Adipocyte (in vitro differentiated cells): ENCODE measurements at places on chromosomes 2 and 18.

DNA sequence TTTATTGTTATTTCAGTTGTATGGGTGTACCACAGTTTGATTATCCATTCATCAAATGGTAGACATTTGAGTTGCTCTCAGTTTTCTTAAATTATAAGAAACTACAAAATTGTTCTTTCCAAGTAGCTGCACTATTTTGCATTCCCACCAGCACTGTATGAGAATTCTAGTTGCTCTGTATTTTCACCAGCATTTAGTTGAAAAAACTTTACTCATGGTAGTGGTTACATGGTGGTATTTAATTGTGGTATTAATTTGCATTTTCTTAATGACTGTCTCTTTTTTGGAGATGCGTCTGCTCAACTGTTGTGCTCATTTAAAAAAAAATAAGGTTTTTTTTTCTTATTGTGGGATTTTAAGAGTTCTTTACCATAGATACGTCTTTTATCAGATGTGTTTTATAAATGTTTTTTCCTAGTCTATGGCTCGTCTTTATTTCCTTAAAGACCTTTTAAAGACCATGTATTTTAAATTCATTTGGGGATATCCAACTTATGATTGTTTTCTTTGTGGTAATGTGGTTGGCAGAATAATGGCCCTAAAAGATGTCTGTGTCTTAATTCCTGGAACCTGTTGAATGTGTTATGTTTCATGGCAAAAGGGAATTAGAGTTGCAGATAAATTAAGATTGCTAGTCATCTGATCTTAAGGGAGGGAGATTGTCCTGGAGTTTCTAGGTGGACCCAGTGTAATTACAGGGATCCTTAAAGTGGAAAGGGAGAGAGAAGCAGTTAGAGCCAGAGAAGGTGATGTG, 37.4 kb downstream of the UBE2F start:
- no peak for DNase-seq

- peak; percentile 82 for DNase-seq
These were observed 95.6 kb downstream of the GALNT3 start for GRCh38 chr2:165698444-165698884.

DNA sequence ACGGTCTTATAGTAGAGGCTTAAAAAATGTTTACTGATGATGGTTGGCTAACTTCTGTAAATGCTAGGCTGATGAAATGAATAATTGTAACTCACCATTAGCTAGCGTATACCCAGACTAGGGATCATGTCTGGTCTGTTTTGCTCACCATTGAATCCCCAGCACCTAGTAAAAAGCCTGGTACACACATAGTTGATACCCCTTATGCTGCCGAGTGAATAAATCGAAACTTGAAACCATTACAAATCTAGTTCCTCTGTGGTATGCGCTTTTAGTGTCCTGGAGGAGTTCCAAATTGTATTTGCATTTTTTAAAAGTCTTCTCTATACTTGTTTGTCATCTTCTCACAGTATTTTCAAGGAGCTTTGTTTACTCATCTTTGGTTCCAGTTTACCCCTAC, 1.3 kb downstream of the TAF1B start:
- DNase-seq, result peak; percentile 40

DNA sequence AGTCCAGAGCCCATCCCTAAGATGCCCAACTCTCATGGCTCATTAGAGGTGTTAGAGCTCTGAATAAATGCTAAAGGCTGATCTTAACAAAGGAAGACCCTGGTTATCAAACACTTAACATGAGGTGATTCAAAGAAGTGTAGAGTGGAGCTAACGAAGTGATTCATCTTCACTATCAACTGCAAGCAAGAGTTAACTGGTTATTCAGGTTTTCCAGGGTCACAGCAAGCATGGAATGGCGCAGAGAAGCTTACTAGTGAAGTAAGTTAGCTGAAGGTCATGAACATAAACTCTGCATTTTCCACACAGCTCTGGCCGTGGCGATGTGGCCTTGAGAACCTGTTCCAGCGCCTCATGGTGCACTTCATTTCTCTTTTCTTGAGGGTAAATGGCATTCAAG, 17.0 kb downstream of the RND3 start:
- DNase-seq, result no peak

- no peak for DNase-seq
These were observed 89.8 kb upstream of the SP3 start for GRCh38 chr2:174054926-174055325.

DNA sequence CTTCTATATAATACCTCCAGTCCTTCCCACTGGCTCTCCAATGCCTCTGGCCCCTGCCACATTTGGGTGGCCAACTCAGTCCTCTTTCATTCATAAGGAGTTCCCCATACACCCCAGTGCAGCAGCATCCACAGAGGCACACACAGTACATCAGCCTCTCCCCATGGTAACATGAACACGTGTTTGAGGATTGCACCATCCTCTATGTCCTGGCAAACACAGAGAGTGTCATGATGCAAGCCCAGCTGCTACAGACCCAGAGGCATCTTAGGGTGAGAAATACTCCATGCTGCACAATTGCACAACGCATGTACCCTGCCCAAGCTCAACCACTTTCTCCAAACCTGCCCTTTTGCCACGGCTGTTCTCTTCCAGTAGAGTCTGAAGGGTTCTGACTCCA, 11.5 kb downstream of the IGFBP5 start:
- peak; percentile 98 for DNase-seq

DNA sequence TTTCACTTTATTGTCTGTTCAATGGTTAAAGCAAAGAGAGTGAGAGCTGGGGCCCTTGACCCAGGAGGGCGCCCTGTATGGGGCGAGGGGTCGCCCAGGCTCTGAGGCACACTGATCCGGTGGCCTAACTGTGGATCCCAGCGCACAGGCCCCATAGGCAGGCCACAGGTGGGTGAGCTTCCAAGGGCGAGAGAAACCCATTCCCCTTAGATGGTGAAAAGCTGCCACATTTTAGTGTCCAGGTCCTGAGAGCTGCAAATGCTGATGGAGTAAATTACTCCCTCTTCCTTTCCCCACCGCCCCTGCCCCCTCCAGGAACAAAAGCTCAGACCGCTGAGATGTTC, 5.9 kb upstream of the DLX2 start:
- DNase-seq, result no peak

GRCh38 chr2:148103946-148104345, 83.1 kb downstream of the MBD5 start:
- DNase-seq, result no peak

DNA sequence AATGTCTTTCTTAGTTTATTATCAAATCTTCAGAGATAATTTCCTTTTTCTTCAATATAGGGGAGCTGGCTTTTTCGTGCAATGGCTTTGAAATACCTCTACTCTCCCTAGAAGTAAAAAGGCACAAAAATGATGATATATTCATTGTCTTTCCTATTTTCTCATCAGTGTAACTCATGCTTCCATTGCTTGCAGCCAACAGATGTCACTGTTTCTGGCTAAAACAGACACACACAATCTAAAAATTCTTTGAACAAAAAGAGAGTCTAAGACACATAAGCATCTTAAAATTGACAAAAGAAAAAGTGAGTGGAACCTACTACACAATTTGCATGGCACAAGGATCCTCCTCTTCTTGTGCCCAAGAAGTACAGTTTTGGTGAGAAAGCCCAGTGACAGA, 448.7 kb upstream of the VRK2 start:
- peak; percentile 14 for DNase-seq

DNA sequence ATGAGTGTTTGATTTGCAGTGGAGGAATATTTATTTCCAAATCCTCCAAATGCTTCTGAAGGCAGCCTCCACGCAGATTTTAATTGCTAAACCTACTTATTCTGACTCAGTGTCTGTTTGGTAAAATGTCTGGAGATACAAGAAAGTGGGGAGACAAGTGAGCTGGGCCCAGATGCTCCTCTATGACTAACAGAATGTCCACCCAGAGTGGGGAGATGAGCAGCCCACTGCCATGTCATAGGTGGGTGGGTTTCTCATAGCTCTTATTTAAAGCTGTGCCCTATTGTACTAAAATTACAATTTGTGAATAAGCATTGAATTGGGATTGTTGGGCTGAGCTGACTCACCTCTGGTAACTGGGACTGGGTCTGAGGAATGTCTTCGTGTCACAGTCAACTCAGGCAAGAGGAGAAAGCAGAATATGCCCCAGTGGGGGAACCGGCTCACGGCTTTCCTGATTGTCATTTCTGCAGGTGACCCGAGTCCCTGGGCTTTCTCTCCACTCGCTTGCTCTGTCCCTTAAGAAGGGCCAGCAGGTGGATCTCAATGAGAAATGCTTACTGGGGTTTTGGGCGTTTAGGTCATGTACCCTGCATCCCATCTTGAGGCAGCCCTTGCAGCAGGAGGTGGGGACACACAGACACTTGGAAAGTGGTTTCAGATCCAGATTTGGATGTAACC, 116.3 kb upstream of the SPRED2 start:
- no peak for DNase-seq

GRCh38 chr2:14756122-14756541, 123.6 kb downstream of the LRATD1 start:
- DNase-seq, result no peak

GRCh38 chr18:4551001-4551360, 95.9 kb upstream of the DLGAP1 start:
- no peak for DNase-seq

DNA sequence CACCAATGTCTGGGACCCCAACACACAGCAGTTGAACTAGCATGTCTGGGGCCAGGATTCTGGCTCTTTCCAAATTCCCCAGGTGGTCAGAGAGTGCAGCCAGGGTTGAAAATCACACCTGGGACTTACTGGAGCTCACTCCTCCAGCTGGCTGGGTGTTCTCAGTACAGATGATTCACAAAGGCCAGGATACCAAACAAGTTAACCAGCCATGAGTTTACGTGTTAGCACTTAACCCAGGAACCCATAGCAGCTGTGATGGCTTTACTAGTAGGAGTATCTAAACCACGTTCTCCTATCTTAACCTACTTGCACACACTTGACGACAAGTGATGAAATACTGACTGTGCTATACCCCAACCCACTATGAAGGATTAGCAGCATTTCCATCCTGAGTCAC, 222.8 kb downstream of the FBXO15 start:
- peak; percentile 24 for DNase-seq

GRCh38 chr2:118423776-118424175, 335.5 kb downstream of the INSIG2 start:
- no peak for DNase-seq

DNA sequence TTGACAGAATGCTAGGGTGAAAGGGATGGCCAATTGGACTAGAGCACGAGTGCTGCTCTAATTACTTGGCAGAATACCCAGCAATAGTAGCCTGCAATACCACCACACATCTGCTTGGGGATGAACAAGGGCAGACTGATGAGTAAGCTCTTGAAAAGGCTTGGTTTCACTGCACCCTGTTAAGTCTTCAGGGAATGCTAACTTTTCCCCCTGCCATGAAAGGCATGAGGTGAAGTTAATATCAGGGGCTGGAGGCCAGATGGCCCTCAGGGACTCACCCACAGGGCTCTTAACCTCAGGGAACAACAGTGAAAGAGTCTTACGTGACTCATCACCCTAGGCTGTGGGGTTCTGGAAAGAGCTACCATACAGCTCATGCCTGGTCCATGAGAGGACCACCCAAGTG, 51.7 kb upstream of the MYL1 start:
- DNase-seq, result no peak

DNA sequence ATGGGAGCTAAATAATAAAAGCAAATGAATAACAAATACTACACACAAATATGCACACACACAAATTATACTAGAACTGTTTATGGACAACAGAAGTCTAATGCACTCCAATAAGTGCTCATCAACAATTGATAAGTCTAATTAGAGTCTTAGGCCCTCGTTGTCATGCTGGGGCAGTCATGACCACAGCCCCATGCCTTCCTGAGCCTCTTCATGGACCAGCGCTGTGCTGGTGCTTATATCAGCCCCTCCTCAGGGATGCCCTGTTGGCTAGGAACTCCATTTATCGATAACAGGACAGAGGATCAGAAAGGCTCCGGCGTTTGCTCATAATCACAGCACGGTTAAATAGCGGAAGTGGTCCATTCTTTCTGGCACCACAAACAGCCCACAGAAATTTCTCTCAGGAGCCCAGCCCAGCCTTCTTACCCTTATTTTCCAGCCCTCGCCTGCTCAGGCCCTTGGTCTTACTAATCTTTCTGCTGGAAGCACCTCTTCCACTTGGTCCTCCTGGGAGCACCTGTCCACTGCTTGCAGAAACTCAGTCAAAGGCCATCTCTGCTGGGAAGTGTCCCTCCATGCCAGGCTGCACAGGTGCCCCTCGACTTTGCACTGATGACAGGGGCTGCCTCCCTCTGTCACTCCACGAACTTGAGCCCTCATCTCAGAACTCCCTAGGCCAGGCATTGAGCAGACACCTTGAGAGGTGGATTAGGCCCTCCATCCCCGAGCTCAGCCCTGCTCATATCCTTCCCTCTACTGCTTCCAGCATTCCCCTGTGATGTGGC, 500.2 kb upstream of the HS6ST1 start:
- DNase-seq, result no peak

DNA sequence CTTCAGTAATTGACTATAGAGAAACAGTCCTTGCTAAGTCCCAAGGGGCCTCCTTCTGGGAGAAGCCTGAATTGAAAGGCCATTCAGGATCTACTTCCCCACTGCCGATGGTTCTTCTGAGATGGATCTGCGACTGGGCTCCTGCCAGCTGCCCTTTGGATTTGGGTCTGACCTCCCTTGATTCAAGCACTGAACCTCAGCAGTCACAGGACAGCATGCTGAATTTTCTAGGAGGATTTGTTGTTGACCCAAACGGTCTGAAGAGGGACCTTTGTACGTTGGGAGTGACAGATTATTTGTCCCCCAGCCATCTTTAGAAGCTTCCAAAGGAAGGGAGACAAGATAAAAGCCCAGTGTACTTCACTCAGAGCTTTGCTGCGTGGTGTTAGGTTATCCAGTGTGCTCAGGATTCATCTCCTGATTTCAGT, 67.1 kb downstream of the NXPH2 start:
- no peak for DNase-seq

GRCh38 chr2:54897420-54898310, 152.6 kb downstream of the RTN4 start:
- DNase-seq, result no peak

GRCh38 chr18:10351219-10351818, 103.1 kb upstream of the APCDD1 start:
- DNase-seq, result peak; percentile 9

GRCh38 chr2:73112026-73112912, 479 bp downstream of the RAB11FIP5 start:
- DNase-seq, result peak; percentile 74

DNA sequence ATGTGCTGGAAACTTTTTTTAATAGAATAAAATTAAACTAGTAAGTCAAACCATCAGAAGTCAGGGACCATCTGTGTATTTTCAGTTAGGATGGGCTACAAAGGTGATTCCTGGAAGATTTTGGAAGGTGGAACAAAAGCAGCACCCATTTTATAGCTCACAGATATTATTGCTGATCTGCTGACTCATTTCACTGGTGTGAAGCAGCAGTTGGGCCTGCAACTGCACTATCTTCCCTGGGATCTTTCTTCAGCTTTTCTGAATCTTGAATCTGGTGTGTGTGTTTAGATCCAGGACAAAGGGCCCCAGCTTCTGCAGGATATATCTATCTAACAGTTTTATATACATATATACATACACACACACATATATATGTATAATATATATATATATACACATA, 35.6 kb upstream of the BCL11A start:
- no peak for DNase-seq

- no peak for DNase-seq
These were observed 1579.4 kb upstream of the TMEFF2 start for GRCh38 chr2:193774166-193774565.

GRCh38 chr2:40740419-40740818, 288.5 kb upstream of the SLC8A1 start:
- DNase-seq, result peak; percentile 39
